OCI-LY7 (cell line): ENCODE measurements at places on chromosomes 11 and 22. TPM values are rescaled to one million over a fixed set of nuclear protein-coding genes. Genes with fewer than 3 reads are reported as not detected.

The ZNF202 gene
- 15.5 and 16.7 TPM in 2 replicates for total RNA-seq

The FAM227A gene
- 0.57 and 0.72 TPM in 2 replicates for total RNA-seq

The LMO2 gene
- total RNA-seq, result 0.89 and 2.0 TPM in 2 replicates

The HBB gene
- not detected in 2 replicates for total RNA-seq

DNA sequence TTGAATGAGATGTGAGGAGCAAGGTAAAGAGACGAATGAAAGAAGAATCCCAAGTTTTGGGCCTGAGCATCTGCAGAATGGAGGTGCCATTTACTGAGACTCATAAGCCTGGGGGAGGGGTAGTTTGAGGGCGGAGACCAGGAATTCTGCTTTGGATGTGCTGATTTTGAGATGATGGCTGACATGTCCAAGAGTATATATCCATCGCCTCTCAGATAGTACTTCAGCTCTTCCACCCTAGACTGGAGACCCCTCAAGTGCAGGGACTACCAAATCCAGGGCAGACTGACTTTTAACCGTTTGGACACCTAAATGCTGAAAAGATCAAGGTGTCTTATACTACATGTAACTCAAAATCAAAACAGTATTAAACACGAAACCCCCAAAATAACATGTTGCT, 1.3 kb upstream of the SDF2L1 start:
- no peak for DNase-seq
